ENCODE measurements at places on chromosomes 3 and 15.

DNA sequence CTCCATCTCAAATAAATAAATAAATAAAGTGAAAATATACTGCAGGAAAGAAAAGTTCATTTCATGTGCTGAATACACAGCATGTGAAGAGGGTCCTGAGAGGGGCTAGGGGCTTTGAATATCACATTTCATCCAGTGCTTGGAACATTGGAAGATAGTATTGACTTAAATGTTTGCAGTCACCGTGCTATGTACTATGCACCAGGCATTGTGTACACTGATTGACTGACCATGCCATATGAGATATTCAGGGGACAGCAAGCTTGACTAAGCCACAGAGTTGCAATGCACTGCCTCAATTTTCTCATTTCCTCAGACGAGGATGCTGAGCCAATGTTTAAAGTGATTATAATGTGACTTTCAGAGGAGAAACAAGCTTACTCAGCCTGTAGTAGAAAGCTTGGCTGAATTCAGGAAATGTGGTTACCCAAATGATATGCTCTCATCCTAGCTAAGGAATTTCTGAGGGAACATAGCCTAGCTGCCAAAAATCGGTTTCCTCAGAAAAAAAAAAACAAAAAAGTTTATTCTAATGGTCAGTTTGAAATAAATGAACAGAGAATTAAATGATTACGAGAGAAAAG lies 557.9 kb downstream of the FGF12 start:
- no peak for DNase-seq

DNA sequence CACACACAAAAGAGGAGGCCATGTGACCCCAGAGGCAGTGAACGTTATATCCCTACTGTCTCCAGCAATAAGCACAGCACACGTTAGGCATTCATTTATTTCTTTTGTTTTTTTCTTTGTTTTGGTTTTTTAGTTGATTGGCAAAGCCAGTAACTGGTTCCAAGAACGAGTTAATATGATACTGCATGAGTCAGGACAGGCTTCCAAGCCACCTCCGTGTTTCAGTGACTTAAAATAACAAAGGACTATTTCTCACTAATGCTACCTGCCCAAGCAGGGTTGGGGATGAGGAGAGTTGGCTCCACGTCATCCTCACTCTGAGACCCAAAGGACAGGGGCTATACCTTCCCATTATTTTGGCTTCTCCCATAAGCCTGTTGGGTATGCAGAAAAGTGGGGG lies 130.5 kb downstream of the ST8SIA2 start:
- no peak for DNase-seq

DNA sequence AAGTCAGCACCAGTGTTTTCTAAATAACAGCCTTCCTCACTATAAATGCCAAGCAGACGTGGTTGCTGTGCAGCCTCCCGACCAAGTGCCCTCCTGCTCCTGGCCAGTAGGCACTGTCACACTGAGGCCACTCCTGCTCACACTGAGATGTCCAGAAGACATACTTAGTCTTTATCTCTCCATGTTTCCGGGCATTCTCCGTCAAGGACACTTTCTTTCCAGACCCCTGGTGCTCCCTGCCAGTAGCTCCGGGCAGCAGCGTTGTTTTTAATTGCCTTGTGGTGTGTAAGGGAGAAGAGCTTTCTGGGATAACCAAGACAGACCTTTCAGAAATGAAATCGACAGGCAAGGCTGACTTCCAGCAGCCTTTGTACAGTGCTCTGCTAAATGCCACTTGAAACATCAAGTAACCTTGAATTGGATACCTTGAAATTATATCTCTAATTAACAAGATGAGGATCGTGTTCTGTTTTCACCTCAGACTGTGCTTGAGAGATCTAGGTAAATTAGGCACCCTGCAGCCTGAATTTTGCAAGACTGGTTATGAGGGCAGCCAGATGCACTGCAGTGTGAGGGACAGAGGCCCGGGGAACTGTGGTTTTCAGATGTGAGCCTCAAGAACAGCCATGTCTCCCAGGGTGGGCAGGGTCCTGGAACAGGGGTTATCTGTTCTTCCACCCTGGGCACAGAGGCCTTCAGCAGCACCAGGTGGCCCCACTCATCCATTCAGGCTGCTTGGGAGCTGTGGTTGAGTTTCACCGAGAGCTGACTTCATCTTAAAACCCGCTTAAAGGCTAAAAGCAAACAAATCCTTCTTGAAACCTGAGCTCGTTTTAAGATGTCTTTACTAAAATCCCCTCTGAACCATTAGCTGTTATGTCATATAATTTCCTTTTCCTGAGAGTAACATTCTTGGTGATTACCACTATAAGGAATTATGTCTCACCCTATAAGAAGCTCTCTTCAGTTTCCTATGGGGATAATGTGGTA lies 105.5 kb upstream of the IL12A start:
- DNase-seq = no peak

DNA sequence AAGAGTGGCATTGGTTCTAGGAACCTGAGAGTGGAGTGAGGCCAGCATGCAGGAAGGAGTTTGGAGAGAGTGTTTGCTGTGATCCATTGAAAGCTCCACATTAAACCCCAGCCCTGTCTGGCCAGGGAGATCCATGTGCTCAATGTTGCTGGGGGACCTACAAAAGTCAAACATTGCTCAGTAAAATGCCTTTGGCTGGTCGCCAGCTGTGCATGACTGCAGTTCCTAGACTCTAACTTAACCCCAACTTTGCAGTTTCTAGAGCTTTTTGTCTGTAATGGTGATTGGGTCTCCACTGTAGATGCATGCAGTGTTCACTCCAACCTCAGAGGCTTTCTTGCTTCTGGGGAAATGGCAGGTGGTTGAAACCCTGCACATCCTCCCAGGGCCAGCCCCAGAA lies 99.7 kb upstream of the ABHD17C start:
- no peak for DNase-seq

GRCh38 chr3:101873619-101874018 lies 24.3 kb downstream of the NFKBIZ start:
- DNase-seq = no peak

GRCh38 chr3:171648069-171648468 lies 162.2 kb downstream of the PLD1 start:
- DNase-seq = no peak

GRCh38 chr3:73745526-73746191 lies 120.9 kb upstream of the PDZRN3 start:
- DNase-seq = no peak

DNA sequence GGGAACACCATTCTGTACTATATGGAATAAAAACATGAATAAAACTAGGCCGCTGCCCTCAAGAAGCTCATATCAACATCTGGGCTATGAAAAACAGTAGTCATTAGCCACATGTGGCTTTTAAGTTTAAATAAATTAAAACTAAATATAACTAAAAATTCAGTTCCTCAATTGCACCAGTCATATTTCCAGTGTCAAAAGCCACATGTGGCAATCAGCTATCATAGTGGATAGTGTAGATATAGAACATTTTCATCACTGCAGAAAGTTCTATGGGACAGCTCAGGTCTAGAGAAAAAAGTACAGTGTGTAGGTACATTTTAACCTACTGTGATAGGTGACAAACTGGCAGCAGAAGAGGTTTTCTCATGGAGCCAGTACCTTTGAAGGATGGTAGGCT lies 261.4 kb downstream of the FOXP1 start:
- no peak for DNase-seq

- DNase-seq = no peak
These were observed 19.6 kb downstream of the CCR8 start for GRCh38 chr3:39349080-39349479.

GRCh38 chr3:48852151-48852550 lies 4.5 kb upstream of the PRKAR2A start:
- no peak for DNase-seq

DNA sequence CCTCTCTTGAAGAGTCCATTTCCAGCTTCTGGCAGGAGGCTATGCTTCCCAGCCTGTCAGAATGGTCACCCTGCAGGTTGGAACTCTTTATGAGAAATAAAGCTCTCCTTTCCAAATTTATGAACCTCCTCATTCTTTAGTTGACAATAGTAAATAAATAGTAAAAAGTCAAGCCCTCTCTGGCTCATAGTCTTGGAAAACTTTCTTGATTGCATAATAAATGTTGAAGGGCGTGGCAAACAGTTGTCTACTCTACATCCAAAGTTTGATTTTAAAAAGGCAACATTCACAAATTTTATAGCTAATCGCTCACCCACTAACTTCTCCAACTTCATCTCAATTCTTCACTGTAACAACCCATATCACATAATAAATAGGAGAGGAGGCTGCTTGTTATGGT lies 58.8 kb downstream of the MCF2L2 start:
- DNase-seq = no peak

GRCh38 chr3:194572143-194572789 lies 61.0 kb downstream of the TMEM44 start:
- no peak for DNase-seq

DNA sequence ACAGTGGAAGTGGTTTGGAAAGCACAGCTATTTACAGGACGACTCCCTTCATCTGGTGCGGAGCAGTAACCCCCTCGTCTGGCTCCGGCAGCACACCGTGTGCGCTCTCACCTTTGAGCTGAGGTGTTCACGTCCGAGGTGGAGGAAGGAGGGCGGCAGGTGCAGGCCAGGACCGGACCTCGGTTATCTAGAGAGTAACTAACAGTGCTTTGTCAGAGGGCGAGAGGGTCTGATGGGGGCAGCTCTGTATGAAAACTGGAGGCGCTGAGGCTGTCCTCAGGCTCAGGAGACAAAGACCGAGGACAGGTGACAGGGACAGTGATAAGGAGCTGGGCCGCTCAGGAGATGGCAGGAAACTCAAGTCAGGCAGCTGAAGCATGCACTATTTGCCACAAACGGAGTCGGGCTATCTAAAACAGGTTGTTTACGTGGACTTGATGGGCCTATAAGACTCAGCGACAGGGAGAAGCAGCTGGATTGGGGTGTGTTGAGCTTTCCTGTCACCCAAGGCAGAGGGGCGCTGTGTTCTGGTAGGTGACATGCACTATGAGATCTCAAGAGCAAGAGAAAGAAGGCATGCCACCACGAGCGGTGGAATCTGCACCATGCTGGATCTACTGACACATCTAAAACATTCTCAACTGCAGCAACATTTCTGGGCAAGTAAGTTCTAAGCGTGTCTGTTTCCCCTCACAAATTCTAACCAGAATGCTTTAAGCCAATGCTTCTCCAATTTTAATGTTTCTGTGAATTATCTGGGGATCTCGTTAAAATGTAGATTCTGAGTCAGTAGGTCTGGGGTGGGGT lies 155.2 kb downstream of the XXYLT1 start:
- DNase-seq = no peak

GRCh38 chr3:37591116-37591781 lies 270.4 kb upstream of the CTDSPL start:
- DNase-seq = no peak

- no peak for DNase-seq
These were observed 11.0 kb downstream of the MRAS start for GRCh38 chr3:138359148-138359918.

DNA sequence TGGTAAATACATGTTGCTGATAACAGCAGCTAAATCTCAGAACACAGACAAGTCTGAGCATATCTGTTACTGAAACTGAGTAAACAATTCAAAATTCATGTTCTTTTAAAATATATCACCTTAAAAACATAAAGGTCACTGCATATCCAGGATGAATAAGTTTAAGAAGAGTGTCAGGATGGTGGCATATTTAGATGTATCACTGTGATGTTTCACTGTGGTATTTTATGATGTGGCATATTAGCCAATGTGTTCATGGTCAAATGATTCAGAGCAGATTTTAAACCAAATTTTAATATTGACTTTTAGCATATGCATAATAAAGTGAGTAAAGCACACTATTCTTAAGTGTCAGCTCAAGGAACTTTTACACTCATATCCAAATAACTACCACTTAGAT lies 346.4 kb upstream of the DPPA4 start:
- no peak for DNase-seq

DNA sequence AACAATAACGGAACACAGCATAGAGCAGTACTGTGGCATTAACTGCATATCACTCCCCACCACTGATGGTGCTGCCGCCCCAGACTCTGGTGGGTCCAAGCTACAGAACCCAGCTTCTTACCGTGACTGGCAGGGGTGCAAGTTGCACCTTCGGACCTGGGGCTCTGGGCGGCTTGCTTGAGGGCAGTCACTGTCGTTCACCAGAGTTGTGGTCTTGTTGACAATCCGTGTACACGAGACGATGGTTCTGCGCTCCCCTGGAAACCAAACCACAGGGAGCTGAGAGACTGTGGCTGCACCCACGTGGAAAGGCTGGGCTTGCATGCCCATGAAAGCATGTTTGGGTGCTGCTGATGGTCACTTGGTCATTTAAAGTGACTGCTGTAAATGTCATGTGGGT lies 293.0 kb downstream of the ADAMTS17 start:
- DNase-seq = no peak

- DNase-seq = no peak
These were observed 61.3 kb downstream of the VGLL4 start for GRCh38 chr3:11582191-11582968.

DNA sequence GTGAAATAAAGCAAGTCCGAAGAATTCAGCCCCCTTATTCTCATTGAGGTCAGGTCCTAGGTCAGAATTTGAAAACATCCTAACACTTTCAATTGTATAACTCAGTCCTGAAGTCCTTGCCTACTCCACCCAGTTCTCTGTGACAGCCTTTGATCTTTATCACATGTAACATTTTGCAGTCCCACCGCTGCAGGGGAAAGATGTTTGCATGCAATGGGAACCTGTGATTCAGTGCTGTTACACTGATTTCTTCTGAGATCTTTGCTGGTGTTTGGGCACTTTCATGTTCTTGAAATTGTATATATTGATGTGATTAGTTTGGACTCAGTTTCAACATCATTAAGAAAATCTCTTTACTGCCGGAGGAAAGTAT lies 18.0 kb upstream of the SECISBP2L start:
- DNase-seq = no peak

GRCh38 chr3:126923423-126923822 lies 59.5 kb upstream of the PLXNA1 start:
- DNase-seq = no peak

DNA sequence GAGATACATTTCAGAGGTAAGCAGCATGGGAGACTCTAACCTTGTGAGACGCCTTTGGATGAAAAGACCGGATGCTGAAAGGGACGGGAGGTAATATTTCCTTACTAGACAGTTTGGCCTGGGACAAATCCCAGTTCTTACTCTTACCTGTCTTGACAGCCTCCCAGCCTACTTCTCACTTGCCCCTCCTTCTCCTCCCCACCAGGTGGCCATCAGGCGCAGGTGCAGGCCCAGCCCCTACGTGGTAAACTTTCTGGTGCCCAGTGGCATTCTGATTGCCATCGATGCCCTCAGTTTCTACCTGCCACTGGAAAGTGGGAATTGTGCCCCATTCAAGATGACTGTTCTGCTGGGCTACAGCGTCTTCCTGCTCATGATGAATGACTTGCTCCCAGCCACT lies 6.3 kb downstream of the HTR3D start:
- DNase-seq = no peak

DNA sequence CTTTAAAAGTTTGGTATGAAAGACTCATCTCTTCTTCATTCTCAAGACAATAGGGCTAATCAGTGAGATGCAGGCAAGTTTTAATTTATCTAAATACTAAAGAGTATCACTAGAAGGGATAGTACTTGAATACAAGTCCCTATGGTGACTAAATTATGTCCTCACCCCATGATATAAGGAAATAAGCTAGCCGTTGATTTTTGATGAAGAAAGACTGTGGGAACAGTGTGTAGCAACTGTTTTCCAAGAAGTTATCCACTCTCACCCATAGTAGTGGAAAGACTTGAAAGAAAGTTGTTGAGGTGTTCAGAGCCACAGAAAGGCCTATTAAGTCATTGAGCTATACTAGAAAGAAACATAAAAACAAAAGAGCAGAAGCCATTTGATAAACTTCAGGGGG lies 36.7 kb downstream of the PIK3CA start:
- no peak for DNase-seq

GRCh38 chr3:24060055-24060454 lies 115.0 kb downstream of the NR1D2 start:
- DNase-seq = no peak

- no peak for DNase-seq
These were observed 23.8 kb downstream of the ISL2 start for GRCh38 chr15:76360416-76360815.
